Kidney glomerular epithelial cell (primary cell): ENCODE measurements at places on chromosomes 11 and 22.
A peak's percentile ranks its signal among the peaks of the same experiment; 100 is the strongest.

GRCh38 chr11:134554861-134555260, 142.8 kb upstream of the B3GAT1 start:
- DNase-seq = no peak

DNA sequence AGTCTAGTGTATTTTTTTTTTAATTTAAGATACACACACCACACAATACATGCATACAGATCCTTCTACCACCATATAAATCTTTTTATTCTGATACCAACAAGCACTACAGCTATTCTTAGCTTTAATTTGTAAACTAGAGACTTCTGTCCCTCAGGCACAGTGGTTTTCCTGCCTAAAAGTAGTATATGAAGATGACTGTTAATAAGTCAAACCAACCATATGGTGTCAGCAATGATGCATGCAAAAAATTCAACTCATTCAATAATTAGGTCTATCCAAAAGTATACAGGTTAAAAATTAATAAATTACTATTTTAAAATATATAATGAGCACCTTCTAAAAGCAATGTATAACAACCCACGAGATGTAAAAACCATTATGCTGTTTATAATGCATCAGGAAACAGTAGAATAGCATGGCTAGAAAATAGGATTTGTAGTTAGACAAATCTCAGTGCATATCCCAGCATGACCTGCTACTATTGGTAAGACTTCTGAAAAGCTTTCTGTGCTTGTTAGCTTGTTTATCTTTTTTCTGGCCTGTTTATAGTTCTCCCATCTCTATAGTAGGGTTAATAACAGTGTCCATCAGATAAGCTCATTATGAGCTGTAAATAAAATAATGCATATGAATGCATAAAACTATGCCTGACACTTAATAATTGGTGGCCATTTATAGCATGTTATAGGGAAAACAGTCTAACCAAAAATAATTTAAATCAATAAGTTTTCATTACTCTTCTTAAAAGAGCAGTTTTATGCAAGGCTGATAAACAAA, 10.2 kb downstream of the RAB38 start:
- DNase-seq = no peak

- peak; percentile 18 for DNase-seq
Observed at GRCh38 chr11:17786824-17787525, 52.4 kb downstream of the KCNC1 start.

DNA sequence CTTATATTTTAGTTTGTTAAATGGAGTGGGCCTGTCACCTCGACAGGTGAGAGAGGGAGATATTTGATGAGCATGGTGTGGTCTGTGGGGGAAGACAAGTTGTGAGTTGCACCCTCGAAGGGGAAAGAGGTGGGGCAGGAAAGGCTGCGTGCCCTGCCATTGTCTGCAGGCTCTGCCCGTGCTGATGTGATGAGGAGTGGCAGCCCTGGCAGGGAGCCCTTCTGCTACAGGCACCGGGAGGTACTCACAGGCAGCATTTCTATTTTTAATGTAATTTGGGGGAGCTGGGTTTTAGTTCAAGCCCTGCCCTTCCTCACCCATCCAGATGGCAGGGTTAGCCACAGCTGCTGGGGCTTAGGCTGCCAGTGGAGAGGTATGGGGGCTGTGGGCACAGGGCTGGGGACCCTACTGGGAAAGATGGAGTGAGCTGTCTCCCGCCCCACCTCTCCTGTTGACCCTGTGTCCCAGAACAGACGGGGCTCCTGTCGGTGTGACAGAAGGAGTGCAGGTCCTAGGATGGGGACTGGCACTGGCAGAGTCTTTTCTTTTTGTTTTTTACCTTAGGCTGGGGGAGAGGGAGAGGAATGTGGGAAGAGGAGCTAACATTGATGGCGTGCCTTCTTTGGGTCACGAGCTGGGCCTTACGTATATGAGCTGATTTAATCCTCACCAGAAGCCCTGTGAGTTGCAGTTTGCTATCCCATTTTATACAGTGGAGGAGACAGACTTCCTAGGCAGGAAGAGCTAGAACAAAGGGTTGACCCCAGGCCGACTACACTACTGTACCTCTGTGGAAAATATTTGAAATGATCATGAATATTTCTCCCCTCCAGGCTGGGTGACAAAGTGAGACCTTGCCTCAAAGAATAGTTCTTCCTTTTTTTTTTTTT, 51.6 kb downstream of the CEP164 start:
- no peak for DNase-seq

GRCh38 chr11:19395050-19395449, 154.3 kb upstream of the E2F8 start:
- no peak for DNase-seq

DNA sequence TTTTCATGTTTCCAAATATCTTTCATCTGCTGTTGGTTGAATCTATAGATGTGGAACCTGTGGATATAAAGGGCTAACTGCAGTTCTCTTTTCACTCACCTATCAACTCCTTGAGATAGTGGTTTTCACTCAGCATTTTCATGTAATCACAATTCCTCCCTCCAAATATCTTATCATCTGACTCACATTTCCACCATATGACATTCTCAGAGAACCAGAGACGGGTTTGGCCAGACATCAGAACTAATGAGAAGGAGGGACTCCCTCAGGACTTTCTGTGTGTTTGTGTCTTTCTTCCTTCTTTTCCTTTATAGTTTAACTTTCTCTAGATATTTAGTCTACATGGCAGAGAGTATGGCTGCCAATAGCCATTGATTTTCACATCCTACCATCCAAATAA, 134.8 kb upstream of the DDI1 start:
- no peak for DNase-seq

DNA sequence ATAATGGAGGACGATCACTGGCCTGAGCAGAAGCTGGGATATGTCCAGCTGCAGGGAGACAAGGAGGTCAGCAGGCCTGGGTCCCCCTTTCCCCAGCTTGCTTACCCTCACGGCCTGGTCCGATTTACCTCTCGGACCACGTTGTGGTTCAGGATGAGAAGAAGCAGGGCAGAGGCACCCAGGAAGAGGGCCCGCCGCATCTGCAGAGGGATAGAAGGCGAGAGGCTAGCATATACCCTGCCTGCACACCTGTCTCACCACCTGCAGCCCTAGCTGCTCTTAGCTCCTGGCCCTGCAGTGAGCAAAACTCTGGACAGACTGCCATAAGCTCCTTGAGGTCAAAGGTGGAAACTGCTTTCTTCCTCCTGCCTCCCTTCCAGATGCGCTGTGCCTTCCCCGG, 1.3 kb downstream of the RNF215 start:
- no peak for DNase-seq

GRCh38 chr22:20392983-20393704, 807 bp upstream of the ZNF74 start:
- no peak for DNase-seq

GRCh38 chr22:48449466-48450187, 1378.0 kb downstream of the BRD1 start:
- DNase-seq = no peak

DNA sequence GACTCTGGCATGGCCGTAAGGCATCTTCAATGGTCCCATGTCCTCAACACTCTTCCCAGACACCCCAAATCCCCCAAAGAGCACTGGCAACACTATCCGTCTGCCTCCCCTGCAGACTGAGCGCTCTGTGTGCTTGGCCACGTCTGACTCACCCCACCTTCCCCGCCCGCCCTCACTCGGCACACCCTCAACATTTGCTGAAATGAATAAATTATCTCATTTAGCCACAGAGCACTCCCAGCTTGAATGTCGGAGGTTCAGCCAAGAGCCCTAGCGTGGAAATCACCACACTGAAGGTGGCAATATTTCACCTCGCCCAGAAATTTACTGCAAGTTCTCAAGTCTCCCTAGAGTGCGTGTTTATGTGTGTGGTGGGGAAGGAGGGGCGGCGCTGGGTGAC, 46.6 kb upstream of the TCF20 start:
- peak; percentile 2 for DNase-seq

GRCh38 chr22:42289671-42290541, 19.5 kb upstream of the TCF20 start:
- no peak for DNase-seq

DNA sequence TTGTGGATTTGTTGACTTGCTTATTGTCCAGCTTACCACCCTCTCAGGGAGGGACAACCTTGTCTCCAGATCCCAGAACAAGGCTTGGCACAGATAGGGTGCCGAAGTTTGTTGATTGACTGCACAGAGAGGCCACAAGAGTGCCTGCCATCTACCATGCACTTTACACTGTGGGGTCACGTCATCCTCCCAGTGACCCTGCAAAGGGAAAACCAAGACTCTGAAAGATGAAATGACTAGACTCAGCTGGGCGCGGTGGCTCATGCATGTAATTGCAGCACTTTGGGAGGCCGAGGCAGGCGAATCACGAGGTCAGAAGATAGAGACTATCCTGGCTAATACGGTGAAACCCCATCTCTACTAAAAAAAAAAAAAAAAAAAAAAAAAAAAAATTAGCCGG, 4.6 kb upstream of the LTBP3 start:
- no peak for DNase-seq

DNA sequence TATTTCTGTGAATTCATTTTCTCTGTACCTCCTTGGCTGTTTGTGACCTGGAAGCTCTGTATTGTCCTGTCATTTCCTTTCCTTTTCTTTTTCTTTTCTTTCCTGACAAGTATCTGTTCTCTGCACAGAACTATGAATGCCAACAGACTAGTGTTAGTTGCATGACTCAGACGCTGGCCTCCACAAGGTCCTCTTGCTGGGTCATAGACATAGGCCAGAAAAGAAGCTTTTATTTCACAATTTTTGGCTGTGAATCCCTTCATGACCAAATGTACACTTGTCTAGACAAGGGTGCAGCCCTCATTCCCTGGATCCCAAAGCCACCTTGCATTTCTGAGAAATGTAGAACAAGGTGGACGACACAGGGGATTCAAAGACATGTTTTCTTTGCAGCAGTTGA, 104.1 kb upstream of the MTNR1B start:
- DNase-seq = no peak

DNA sequence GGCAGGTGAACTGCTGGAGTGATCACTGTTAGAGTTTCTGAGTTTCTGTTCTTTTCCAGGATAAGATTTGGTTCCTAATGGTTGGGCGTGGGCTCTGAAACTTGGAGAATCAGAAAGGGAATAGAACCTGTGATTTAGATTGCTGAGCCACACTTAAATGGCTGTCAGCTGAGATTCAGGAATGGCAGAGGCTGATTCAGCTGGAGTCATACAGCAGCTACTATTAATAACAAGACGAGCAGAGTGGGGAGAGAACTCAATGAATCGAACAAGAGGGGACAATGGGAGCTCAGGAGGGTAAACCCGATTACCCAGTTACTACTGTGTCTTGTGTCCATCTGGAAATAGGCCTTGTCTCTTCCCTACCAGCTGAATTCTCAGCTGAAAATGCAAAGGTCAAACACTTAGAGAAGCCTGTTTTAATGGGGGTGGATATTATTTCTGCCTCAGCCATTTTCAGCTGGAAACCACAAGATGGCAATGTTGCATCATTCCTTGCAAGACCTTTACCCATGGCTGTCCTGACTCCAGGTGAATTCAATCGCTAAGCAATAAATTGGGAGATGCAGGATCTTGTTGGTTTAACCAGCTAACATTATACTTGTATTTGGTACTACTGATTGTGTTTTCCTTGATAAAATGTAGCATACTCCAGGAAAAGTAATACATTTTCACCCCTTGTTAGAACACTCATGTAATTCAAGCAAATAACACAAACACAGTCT, 104.5 kb upstream of the RAG2 start:
- DNase-seq = peak; percentile 68

- DNase-seq = no peak
Observed at GRCh38 chr11:64865286-64866172, 12.9 kb downstream of the EHD1 start.

DNA sequence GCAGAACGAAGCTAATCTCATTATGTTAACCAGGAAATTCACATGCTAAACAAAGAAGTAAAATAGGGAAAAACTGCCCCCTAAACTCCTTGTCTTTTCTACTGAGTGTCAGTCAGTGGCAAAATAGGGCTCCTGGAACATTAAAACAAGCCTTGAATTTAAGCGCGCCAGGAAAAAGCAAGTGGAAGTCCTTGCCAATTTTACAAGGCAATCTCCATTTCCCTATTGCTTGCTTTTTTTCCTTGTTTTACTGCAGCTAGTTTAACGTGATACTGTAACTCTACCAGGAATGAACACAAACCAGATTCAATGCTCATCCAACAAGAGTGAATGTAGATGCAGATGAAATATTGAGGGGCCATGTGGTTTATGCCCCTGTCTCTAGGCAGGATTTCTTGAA, 28.1 kb upstream of the KIRREL3 start:
- no peak for DNase-seq

DNA sequence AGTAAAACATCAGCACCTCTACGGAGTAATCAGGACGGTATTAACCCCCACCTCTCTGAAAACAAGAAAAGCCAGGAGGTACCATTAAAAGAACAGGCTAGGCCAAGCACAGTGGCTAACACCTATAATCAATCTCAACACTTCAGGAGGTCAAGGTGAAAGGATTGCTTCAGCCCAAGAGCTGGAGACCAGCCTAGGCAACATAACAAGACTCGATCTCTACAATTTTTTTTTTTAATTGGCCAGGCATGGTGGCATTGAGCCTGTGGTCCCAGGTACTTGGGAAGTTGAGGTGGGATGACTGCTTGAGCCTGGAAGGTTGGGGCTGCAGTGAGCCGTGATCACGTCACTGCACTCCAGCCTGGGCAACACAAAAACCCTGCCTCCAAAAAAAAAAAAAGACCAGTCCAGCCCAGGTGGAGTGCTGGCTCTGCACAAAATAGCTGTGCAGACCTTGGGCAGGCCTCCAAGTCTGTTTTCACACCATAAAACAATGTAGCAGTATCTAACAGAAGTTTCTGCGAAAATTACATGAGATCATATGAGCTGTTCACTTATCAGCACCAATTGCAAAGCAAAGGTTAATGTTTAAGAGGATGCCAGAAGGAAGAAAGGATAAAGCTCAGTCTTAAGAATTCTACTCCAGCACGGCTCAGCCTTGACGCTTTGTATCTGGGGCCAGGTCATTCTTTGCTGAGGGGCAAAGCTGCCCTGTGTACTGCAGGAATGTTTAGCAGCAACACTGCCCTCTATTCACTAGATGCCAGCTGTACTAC, 14.8 kb downstream of the CHKA start:
- peak; percentile 62 for DNase-seq

DNA sequence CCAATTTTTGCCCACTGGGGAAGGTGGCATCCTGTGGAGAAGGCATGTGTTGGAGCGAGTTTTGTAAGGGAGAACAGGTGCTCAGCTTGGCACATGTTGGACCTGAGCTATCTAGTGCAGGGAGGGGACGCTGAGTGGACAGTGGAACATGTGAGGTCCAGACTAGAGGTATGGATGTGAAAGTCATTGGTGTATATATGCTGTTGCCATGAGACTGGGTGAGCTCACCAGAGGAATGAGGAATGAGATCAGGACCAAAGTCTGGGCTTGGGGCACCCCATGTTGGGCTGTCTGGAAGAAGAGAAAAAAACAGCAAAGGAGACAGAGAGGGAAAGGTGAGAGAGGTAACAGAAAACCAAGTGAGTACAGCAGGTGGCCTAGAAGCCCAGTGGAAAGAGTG, 12.3 kb upstream of the SYT7 start:
- DNase-seq = no peak

DNA sequence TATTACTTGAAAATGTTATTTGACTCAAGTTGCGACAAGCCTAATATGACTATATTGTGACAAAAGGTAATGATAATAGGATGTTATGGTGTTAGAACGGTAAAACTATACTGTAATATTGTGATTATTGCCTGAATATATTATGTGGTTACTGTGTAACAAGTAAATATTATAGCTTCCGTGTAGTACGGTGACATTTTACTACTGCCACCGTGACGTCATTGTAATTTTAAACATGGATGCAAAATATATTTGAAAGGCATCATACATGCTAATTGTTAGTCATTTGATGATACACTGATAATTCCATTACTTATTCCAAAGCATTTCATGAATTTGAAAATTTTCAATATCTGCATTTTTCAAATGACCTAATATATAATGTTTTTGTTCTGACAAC, 2.5 kb downstream of the ELP4 start:
- no peak for DNase-seq
